T-helper 17 cell (primary cell): ENCODE measurements at places on chromosomes 13 and 19. TPM values are rescaled to one million over a fixed set of nuclear protein-coding genes. Genes with fewer than 3 reads are reported as not detected.
A peak's percentile ranks its signal among the peaks of the same experiment; 100 is the strongest.

- peaks cover 8% of the 10 kb centered on the region for H3K36me3 ChIP-seq
- peaks cover 47% of the 10 kb centered on the region for H3K4me1 ChIP-seq
- no peak for DNase-seq
- H3K27ac ChIP-seq, result peak overlapping the region; percentile 27
- peak overlapping the region; percentile 77 for H3K4me3 ChIP-seq
- peaks cover 29% of the 10 kb centered on the region for H3K27me3 ChIP-seq
Observed at GRCh38 chr19:40600570-40601133, 517 bp upstream of the LTBP4 start.

GRCh38 chr19:1169921-1170885 is 3.9 kb downstream of the SBNO2 start:
- H3K4me3 ChIP-seq, result peak overlapping the region; percentile 12
- H3K27me3 ChIP-seq, result no peaks in the 10 kb centered on the region
- no peak overlapping the region for H3K27ac ChIP-seq
- peaks cover 6% of the 10 kb centered on the region for H3K36me3 ChIP-seq

DNA sequence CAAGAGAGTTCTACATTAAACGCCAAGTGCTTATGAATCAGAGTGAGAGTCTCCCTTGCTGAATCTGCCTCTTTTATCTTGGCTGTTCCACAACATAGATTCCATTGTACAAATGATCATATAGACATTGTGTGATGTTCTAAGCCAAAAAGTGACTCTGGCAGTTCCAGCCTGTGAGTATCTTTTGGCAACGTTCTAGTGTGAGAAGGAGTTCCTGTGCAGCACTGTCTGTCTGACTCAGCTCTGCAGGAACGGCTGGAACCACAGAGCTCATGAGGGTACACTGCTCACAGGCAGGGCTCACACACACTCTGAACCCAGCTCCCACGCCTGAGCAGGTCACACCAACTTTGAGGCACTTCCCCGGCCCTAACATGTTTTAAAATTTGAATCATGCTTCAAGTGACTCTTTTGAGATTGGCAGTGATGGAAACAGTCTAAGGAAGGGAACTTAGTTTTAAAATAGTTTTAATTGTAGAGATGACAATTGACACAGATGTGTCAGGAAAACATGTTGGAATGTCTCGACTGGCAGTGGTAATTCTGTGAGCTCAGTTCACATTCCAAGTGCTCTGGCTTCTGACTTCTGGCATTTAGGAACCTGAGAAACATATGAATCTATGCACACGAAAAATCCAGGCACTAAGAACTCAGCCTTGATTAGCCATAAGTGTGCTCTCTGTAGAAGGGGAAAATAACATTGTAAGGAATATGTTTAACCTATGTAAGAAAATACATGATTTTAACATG is 272.0 kb downstream of the UQCRFS1 start:
- no peak overlapping the region for H3K27ac ChIP-seq
- DNase-seq, result no peak
- no peak overlapping the region for H3K4me3 ChIP-seq
- no peaks in the 10 kb centered on the region for H3K4me1 ChIP-seq
- H3K36me3 ChIP-seq, result no peaks in the 10 kb centered on the region

- no peaks in the 10 kb centered on the region for H3K36me3 ChIP-seq
- DNase-seq, result no peak
- no peak overlapping the region for H3K4me3 ChIP-seq
- no peak overlapping the region for H3K27ac ChIP-seq
- H3K27me3 ChIP-seq, result no peaks in the 10 kb centered on the region
Observed at GRCh38 chr13:70415136-70415535, 306.9 kb upstream of the KLHL1 start.

Gene KRTDAP
- total RNA-seq, result not detected

DNA sequence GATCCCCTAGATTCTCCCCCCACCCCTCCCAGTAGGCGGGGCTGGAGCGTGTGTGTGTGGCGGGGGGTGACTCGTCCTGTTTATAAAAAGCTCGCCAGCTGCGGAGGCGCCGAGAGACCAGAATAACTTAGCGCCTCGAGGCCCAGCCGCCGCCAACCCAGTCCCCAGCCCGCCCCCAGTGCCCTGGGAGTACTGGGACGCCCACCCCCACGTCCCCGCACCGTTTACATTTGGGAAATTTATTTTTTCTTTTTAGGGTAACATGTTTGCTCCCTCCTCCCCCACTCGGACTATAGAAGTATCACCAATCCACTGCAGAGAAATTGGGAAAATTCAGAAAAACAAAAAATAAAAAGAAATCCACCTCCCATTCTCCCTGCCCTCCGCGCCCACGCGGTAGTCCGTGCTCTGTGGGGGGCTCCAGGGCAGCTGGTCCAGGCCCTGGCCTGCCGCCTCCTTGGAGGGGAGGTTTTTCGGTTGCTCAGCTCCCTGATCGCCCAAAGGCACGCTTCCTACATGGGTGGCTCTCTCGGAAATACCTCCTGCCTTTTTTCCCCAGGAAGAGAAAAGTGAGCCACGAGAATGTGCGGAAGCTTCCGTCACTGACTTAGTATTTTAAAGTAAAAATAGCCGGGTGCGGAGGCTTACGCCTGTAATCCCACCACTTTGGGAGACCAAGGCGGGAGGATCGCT is 1.5 kb upstream of the RAB3A start:
- peak overlapping the region; percentile 93 for H3K4me3 ChIP-seq
- peaks cover 20% of the 10 kb centered on the region for H3K4me1 ChIP-seq
- DNase-seq, result peak; percentile 21
